Activated naive CD4-positive, alpha-beta T cell treated with anti-CD3 and anti-CD28 coated beads, Interleukin-2, amount 50 U/mL, for 72 hours (primary cell): ENCODE measurements at places on chromosomes 3 and 15. TPM values are rescaled to one million over a fixed set of nuclear protein-coding genes. Genes with fewer than 3 reads are reported as not detected.

MORC1 gene
- total RNA-seq: not detected

ESYT3 gene
- total RNA-seq: 0.35 TPM

OR5K2 gene
- total RNA-seq: not detected

TWF2 gene
- total RNA-seq: 75.8 TPM

SLC12A8 gene
- 0.35 TPM for total RNA-seq

MEX3B gene
- total RNA-seq: 1.5 TPM

FBXL2 gene
- not detected for total RNA-seq

MST1R gene
- 0.68 TPM for total RNA-seq

PRR20G gene
- total RNA-seq: not detected

ACKR2 gene
- 1.0 TPM for total RNA-seq

NXPE3 gene
- total RNA-seq: 17.3 TPM

GUCA1C gene
- not detected for total RNA-seq

STRA6 gene
- not detected for total RNA-seq

ISY1 gene
- total RNA-seq: 84.0 TPM

SEMA6D gene
- total RNA-seq: not detected

NMNAT3 gene
- 2.7 TPM for total RNA-seq

GOLGA6L4 gene
- 1.7 TPM for total RNA-seq

CCNL1 gene
- 288 TPM for total RNA-seq

CHRM5 gene
- not detected for total RNA-seq

LMOD3 gene
- total RNA-seq: not detected

NPAP1 gene
- not detected for total RNA-seq

SATB1 gene
- total RNA-seq: 444 TPM

MUC4 gene
- total RNA-seq: 0.32 TPM

KBTBD13 gene
- total RNA-seq: not detected

STRIT1 gene
- not detected for total RNA-seq

COMMD2 gene
- total RNA-seq: 24.6 TPM

SLC22A13 gene
- total RNA-seq: 0.11 TPM
